ENCODE measurements at places on chromosomes 3 and 15. TPM values are rescaled to one million over a fixed set of nuclear protein-coding genes. Genes with fewer than 3 reads are reported as not detected.

CILP gene
- total RNA-seq = 0.31 TPM

ATP13A5 gene
- total RNA-seq = not detected

ZPLD1 gene
- total RNA-seq = not detected

GASK1A gene
- total RNA-seq = not detected

DNA sequence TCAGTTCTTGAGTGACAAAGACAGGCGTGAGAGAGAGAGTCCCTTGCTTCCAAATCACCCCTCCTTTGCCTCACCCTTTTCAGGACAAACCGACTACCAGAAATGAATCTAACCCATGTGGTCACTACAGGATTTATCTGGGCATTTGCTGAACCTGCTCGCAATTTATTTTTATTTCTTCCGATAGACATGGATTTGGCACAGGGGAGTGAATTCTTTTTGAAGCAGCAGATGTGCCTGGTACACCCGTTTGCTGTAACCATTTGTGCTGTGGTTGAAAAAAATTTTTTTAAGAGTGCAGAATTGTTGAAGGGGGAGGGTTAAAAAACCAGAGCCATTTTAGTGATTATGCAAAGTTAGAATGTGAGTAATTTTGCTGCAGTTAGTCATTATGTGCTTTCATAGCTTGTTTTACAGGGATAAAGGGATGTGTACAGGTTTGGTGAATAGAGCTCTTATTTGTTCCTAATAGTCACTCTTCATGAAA, 442.0 kb downstream of the LPP start:
- no peak for DNase-seq

DNA sequence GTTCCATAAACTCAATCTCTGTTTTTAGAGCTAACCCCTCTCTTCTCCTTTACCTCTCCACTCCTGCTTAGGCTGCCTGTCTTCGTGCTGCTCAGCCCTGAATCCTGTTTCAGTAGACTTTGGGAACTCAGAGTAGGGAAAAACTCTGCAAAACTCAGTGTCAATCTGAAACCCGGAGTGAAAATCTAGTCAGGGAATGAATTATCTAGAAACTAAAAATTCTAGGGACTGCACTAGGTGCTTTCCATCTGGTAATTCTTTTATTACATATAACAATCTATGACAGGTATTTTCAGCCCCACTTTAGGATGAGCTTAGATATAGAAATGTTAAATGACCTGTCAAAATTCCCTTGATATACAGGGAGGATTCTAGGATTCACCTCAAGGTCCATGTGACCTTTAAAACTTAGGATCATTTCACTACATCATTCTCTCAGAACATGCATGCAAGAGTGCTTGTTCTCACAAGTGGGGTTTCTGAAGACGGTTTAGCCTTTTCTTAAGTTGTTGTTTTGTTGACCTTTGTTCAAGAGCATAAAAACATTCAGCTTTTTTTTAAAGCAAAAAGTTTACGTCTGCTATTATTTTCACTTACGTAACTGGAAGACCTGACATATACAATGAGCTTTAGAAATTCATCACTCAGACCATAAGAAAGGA, 108.2 kb upstream of the MBNL1 start:
- DNase-seq = no peak

- DNase-seq = no peak
These were observed 18.8 kb downstream of the B4GALT4 start for GRCh38 chr3:119221779-119222320.

DNA sequence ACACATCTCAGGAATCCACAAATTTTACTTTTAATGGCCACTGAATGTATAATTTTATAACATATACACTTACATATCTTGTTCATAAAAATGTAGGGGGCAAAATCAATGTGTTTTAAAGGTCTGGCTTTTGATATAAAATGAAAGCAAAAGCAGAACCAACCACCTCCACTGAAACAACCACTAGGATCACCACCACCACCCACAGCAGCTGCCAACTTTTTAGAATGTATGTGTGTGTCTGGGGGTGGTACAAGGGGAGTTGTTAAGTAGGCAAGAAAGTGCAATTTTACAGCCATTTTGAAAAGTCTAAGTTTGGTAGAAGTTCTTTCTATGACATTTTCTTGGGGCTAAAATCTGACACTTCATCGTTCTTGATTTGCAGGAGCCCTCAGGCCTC, 44.0 kb downstream of the OTOL1 start:
- DNase-seq = no peak

- DNase-seq = no peak
These were observed 171.4 kb downstream of the THRB start for GRCh38 chr3:24323272-24323671.

- no peak for DNase-seq
These were observed 59.2 kb upstream of the RAB6B start for GRCh38 chr3:133954717-133955360.

DNA sequence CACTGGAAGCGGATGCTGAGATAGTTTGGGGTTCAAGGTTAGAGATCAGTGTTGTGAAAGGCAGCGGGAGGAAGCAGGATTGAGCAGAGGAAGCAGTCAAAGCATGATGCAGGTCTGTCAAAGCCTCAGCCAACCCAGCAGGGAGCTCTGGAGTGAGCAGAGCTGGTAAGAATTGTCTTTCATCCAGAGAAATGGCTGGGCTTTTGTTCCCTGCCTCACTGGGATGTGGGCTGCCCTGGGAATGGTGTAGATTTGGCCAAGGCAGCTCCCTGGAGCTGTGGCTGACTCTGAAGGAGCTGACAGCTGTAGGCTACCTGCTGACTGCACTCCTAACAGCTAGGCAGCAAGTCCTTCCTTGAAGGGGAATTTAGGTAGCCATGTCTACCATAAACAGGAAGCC, 61.9 kb upstream of the STXBP5L start:
- no peak for DNase-seq

DNA sequence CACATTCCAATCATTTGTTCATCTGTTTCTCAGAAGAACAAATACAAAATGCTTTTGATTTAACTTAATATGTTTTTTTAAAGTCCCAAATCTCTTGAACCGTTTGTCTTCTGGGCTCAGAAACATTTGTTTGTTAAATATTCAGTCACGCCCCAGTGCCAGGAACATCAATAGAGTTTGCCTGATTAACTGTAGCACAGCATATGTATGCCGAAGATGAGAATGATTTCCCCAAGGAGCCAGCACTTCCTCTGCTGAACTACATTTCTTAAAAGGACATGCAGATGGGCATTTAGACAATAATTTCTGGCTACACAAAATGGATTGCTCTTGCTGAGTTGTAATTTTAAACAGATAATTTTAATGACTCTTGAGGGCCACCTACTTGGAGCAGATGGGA, 191.6 kb upstream of the FAM3D start:
- no peak for DNase-seq

Measured in CD4-positive, alpha-beta T cell (primary cell).